ENCODE measurements at places on chromosomes 4 and X.
A peak's percentile ranks its signal among the peaks of the same experiment; 100 is the strongest.

DNA sequence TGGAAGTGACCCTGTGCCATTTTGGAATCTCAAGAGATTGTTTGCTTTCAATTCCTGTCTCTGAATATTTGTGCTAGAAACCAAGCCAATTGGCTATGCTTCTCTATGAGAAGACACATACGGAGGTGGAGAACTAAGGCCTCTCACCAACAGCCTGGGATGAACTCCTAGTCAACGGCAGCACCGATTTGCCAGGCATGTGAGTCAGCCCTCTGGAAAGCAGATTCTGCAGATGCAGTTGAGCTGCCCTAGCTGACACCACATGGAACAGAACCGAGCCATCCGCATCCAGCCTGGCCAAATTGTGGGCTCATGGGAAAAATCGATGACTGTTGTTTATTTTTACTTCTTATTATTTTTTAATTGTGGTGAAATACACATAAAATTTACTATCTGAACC is 58.2 kb upstream of the WDFY3 start:
- peak; percentile 2 for DNase-seq

DNA sequence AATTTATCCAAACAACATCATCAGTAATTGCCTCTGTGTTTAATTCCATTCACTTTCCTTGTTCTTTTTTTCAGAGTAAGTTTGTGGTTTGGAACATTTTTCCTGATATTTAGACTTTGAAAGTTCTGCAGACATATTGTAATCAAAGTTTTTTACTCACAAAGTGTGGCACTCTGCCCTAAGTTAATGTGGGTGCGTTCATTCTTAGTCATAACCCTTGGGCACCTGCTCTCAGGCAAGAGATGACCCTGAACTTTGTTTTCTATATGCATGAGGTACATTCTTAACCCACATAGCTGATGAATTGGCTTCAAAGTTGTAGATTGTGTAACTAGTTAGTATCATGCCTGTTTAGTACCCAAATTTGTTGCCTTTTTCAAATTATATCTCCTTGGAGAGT is 424.3 kb downstream of the GRXCR1 start:
- DNase-seq, result no peak

GRCh38 chrX:152642931-152643564 is 5.4 kb downstream of the GABRQ start:
- DNase-seq, result no peak

DNA sequence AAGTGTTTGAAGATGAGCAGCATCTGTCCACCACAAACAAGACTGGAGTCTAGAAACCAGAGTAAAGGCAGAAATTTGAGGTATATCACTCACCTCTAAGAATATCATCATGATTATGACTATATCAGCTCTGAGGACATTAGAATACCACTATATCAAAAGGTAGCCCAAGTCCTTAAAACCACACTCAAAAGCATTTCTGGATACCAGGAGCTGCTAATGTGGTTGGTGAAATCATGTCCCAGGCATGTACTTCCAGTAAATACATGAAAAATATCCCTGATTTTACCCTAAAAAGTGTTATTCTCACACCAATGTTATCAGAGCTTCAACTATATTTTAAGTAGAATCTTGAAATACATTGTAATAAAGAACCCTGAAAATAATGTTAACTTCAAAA is 136.3 kb upstream of the SMAD1 start:
- DNase-seq, result no peak

DNA sequence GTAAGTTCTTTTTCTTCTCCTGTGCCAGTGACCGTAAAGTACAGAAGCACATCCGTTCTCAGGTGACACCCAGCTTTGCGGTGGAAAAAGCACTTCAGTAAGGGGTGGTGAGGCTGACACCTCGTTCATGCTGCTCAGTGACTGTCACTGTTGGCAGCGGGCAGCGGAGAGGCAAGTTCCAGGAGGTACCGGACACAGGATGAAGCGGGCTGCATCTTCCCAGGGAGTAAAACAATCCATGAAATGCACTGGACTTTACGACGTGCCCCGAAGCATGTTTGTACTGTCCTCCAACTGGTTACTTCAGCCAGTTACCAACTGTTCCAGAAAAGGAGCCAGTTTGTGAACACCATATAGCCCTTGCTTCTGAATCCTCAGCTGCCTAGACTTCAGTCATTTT is 110.7 kb downstream of the ZNF827 start:
- DNase-seq, result no peak

GRCh38 chrX:40922307-40922706 is 162.9 kb upstream of the USP9X start:
- DNase-seq, result no peak

DNA sequence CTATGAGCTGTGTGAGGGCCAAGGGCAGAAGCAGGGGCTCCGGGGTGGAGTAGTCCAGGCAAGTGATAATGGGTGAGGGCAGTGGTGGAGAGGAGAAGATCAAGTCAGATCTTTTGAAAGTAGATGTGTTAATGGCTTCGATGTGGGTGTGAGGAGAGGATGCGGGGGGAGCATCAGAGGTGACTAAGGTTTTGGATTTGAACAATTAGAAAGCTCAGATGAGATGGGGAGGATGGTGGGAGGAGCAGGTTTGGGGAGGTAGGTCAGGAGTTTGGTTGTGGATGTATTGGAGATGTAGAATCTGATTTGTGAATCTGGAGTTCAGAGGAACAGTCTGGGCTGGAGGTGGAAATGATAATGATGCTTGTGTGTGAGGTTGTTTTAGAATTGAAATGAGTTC is 4.6 kb downstream of the FTSJ1 start:
- peak; percentile 28 for DNase-seq

GRCh38 chr4:133000012-133000411 is 149.1 kb upstream of the PCDH10 start:
- DNase-seq, result no peak

GRCh38 chr4:145298885-145299284 is 118.5 kb upstream of the OTUD4 start:
- DNase-seq, result no peak

DNA sequence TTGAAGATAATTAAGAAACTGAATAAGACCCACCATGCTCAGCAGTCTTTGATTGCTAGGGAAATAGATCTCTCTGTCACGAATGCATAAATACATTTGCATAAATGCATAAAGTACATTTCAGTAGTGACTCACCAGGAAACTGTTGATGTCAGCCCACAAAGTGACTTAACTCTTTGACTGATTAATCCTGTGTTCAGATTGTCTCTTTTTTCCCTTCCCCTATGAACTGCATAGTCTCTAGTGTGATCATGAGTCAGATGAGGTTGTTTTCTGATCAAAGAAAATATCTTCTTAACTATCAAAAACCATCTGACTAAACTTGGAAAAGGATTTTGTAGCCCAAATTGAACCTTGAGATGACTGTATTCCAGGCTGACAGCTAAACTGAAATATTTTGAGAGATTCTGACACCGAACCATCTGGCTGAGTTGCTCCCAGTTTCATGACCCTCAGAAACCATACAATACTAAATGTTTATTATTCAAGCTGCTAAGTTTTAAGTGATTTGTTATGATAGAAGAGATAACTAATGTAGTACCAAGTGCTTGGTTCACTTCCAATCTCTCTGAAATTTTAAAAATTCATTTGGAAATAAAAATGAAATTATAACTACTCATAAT is 1381.5 kb upstream of the AGA start:
- DNase-seq, result no peak

DNA sequence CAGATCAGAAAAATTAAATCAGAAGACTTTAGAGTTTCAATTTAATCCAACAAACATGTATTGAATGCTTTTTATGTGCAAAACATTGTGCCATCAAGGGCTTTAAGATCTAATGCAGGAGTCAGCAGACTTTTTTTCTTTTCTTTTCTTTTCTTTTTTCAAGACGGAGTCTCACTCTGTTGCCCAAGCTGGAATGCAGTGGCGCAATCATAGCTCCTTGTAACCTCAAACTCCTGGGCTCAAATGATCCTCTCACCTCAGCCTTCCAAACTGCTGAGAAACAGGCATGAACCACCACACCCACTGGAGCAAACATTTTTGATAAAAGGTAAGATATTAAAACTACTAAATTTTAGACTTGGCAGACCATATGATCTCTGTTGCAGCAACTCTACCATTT is 24.6 kb upstream of the LRBA start:
- DNase-seq, result no peak

GRCh38 chr4:40719008-40719623 is 30.6 kb upstream of the NSUN7 start:
- no peak for DNase-seq

DNA sequence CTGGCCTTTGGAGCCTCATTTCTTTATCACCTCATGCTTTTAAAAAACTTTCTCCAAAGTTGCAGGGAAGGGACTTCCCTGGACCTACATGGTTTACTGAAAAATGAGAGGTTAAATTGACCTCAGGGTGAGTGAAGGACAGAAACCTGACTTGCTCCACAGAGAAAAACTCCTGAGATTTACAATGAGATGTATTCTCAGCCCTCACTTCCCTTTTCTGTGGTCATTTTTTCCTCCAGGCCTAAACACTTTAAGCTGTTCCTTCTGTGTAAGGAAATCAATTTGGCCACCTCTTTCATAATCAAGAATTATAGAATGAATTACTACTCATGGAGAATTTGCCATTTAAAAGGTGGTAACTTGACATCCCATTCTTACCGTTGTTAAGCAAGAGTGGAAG is 77.9 kb downstream of the HPGD start:
- DNase-seq, result no peak

DNA sequence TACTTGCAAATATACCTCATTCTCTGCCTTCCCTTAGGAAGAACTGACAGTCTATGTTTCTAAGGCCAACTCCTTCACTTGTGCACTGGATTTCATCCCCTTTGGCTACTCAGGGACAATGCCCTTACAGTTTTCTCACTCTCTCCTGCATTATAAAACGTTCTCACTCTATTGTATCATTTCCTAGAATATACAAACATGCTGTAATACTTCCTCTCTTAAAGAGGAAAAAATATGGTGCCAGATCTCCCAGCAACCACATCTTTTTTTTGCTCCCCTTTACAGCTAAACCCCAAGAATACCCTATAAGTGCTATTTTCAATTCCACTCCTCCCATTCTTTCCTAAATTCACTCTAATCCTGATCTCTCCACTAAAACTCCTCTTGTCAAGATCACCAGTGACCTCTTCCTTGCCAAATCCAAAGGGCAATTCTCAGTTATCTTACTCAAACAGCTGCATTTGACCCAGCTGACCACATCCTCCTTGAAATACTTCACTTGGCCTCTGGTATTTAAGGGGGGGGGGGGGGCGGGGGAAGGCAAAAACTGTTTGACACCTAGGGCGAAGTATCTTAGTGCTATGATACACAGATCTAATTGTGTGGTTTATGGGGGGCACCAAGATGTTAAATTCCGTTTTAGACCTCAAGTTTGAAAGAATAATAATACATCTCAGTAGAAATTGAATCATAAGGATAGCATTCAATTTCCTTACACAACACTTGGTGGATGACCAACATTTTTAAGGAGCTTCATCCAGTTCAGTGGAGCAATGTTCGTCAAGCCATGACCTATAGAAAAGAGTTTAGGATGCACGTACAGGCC is 1.6 kb downstream of the RCHY1 start:
- DNase-seq, result no peak

- no peak for DNase-seq
Observed at GRCh38 chrX:72114306-72114705, 17.4 kb downstream of the RTL5 start.

- DNase-seq, result no peak
Observed at GRCh38 chrX:10612215-10612614, 8.2 kb downstream of the MID1 start.

DNA sequence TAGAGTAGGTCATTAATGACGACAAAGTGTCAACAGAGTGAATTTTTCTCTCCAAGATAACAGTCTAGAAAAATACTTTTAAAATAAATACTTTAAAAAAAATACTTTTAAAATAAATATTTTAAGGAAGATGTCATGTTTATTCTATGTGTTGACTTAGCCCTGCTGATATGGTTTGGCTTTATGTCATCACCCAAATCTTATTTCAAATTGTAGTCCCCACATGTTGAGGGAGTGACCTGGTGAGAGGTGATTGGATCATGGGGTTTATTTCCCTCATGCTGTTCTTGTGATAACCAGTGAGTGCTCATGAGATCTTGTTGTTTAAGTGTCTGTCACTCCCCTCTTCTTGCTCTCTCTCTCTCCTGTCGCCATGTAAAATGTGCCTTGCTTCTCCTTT is 754.9 kb upstream of the SLIT2 start:
- DNase-seq, result no peak

GRCh38 chr4:98506462-98507132 is 151.8 kb downstream of the TSPAN5 start:
- no peak for DNase-seq

DNA sequence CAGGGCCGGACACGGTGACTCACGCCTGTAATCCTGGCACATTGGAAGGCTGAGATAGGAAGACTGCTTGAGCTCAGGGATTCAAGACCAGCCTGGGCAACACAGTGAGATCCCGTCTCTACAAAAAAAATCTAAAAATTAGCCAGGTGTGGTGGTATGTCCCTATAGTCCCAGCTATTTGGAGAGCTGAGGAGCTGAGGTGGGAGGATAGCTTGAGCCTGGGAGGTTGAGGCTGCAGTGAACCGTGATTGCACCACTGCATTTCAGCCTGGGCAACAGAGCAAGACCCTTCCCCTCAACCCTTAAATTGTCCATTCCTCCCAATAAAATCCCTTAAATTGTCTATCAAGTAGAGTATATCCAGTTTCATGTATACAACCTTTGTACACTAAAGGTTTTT is 17.0 kb downstream of the OTUD6A start:
- no peak for DNase-seq

- no peak for DNase-seq
Observed at GRCh38 chr4:25451676-25452075, 74.6 kb downstream of the ANAPC4 start.

GRCh38 chr4:54066088-54066415 is 1.6 kb upstream of the CHIC2 start:
- DNase-seq, result no peak

DNA sequence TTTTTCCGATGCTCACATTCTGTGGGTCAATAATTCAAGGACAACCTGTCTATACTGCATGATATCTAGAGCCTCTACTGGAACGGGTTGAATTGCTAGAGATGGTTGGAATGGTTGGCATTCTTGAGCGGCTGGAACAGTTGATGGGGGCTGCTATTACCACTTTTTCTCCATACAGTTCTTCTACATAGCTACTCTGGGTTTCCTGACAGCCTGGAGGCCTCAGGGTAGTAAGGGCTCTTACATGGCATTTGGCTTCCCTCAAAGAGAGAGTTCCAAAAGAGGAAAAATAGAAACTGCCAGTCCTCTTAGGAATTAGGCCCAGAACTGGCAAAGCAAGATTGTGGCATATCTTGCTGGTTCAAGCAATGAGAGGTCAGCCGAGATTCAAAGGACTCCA is 53.1 kb downstream of the NAA11 start:
- DNase-seq, result no peak

DNA sequence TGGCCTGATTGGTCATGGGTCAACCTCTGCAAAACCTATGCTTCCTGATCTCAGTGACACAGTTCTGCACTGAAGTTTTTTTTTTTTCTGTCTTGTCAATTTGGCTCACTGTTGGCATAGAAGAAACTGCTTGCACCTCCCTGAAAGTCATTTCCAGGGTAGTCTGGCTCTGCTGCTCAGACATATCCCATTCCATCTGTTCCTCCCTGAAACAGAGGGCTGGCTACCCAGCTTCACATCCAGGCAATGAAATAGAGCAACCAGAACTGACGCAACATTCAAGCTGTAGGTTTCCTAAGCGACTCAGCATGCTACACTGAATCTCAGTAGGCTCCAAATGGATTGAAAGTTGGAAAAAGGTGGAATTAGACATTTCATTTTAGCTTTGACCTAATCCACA is 176.8 kb upstream of the MBNL3 start:
- DNase-seq, result no peak

All from head of caudate nucleus (tissue), 42 donors.